ENCODE measurements at places on chromosomes 4 and X.

DNA sequence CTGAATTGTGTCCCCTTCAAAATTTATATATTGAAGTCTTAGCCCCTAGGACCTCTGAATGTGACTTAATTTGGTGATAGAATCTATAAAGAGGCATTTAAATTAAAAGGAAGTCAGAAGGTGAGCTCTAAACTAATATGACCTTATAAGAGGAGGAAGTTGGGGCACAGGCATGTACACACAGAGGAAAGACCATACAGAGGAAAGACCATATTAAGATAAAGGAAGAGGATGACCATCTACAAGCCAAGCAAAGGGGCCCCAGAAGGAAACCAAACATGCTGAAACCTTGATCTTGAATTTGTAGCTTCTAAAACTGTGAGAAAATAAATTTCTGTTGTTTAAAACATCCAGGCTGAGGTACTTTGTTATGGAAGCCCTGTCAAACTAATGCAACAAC, 26.9 kb upstream of the CYBB start:
- no peaks in the 10 kb centered on the region for H3K27me3 ChIP-seq
- H3K4me1 ChIP-seq: peaks cover 13% of the 10 kb centered on the region
- no peak for DNase-seq
- no peak overlapping the region for H3K4me3 ChIP-seq

GRCh38 chr4:10091531-10092181, 24.9 kb downstream of the WDR1 start:
- peaks cover 76% of the 10 kb centered on the region for H3K36me3 ChIP-seq
- DNase-seq: no peak
- H3K4me1 ChIP-seq: peaks cover 57% of the 10 kb centered on the region
- peak overlapping the region; percentile 90 for H3K27ac ChIP-seq

DNA sequence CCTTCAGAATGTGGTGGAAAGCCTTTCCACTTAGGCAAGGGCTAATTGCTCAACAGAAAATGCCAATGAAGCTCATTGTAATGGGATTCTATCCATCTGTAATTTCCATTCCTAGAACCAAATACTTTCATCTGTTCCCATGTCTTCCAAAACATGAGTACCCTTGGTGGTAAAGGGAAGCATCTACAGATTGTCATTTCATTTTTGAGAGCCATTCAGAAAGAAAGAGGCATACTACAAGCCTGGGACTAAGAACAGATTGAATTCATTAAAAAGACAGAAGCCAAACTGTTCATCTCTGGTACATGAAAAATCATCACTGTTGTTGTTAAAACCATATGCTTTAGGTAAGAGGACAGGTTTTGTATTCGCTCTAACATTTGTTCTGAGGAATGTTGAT, 43.6 kb upstream of the DCTD start:
- H3K36me3 ChIP-seq: no peaks in the 10 kb centered on the region
- H3K4me1 ChIP-seq: no peaks in the 10 kb centered on the region
- H3K27ac ChIP-seq: no peak overlapping the region
- H3K27me3 ChIP-seq: peaks cover 3% of the 10 kb centered on the region
- no peak overlapping the region for H3K4me3 ChIP-seq

- no peak overlapping the region for H3K27ac ChIP-seq
- H3K36me3 ChIP-seq: no peaks in the 10 kb centered on the region
- peaks cover 6% of the 10 kb centered on the region for H3K27me3 ChIP-seq
- no peaks in the 10 kb centered on the region for H3K4me1 ChIP-seq
These were observed 36.4 kb downstream of the ASB9 start for GRCh38 chrX:15233416-15234015.

DNA sequence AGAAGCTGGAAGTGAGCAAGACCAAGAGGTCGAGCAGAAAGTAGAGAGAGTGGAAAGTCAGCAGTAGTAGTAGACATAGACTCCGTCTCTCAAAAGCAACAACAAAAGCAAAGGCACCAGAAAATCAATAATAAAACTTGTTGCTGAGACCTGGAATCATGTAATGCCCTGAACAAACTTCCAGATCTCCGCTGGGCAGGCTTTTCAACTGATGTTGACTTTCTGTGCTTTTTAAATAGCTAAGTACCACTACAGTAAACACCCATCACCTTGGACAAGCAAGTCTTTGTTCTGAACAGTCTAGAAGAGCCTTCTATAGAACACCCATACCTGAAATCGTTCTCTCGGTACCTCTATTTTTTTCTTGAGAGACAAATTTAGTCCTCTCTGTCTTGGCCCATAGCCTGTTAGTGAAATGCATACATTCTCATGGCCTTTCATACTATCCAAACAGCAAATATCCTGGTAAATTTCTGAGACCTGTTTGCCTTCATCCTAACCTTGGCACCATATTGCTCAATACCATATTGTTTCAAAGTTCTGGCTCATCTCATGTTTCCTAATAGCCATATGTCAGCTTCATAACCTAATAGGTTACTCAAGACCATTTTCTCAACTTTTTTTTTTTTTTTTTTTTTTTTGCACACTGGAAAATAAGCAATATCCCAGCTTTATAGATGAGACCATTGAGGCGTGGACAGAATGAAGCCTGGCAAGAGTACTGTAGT, 200.6 kb upstream of the RBPJ start:
- no peak overlapping the region for H3K27ac ChIP-seq
- peaks cover 13% of the 10 kb centered on the region for H3K27me3 ChIP-seq
- no peak for DNase-seq
- no peaks in the 10 kb centered on the region for H3K4me1 ChIP-seq
- peaks cover 2% of the 10 kb centered on the region for H3K36me3 ChIP-seq

DNA sequence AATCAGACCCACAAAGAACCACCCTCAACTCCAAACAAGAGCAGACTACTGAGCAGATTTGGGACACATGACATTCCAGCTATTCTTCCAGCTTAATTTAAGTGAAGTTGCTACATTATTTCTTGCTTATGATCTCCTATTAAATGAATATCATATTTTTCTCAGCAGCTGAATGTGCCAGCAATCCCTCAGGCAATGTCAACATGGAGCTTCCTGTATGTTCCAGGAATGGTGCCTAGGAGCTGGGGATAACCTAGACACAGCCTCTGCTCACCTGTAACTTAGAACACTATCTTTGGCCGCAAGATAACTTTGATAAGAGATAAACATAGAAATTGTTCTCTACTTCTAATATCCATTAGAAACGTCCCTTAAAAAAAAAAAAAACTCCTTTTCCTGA, 274.4 kb upstream of the RASGEF1B start:
- no peak overlapping the region for H3K27ac ChIP-seq
- no peaks in the 10 kb centered on the region for H3K36me3 ChIP-seq
- no peak for DNase-seq
- no peaks in the 10 kb centered on the region for H3K27me3 ChIP-seq
- no peak overlapping the region for H3K4me3 ChIP-seq

GRCh38 chr4:139295206-139295941, 5.9 kb upstream of the NAA15 start:
- peak; percentile 98 for DNase-seq
- H3K36me3 ChIP-seq: peaks cover 25% of the 10 kb centered on the region
- no peaks in the 10 kb centered on the region for H3K27me3 ChIP-seq
- H3K27ac ChIP-seq: peak overlapping the region; percentile 98
- peaks cover 42% of the 10 kb centered on the region for H3K4me1 ChIP-seq
- peak overlapping the region; percentile 90 for H3K4me3 ChIP-seq

DNA sequence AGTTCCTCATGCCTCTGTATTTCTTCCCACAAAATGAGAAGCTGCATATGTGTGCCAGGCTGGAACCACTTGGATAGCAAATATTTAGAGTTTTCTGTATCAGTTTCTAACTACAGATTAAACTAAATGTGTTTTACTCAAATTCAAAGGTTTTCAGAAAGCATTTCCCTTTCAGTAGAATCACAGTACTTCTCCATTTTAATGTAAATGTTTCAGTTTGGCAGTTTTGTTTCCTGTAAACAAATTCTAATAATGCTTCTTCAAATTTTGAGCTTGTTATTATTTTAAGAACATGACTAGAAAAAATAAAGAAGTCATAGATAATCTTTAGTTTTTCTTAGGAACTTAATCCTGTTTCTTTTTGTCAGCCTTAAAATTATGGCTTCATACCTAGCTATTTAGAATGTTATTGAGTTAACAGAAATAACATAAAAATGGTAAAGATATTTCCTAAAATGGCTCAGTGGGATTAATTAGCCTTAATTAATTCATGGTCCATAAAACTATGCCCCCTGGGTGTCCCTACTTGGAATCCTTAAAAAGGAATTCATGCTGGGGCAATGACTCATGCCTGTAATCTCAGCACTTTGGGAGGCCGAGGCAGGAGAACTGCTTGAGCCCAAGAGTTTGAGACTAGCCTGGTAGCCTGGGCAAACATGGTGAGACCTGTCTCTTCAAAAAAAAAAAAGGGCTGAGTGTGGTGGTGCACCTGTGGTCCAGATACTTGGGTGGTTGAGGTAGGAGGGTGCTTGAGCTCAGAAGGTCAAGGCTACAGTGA, 83.8 kb upstream of the GPR34 start:
- DNase-seq: no peak
- no peaks in the 10 kb centered on the region for H3K27me3 ChIP-seq
- peaks cover 12% of the 10 kb centered on the region for H3K36me3 ChIP-seq
- no peak overlapping the region for H3K4me3 ChIP-seq
- no peak overlapping the region for H3K27ac ChIP-seq

DNA sequence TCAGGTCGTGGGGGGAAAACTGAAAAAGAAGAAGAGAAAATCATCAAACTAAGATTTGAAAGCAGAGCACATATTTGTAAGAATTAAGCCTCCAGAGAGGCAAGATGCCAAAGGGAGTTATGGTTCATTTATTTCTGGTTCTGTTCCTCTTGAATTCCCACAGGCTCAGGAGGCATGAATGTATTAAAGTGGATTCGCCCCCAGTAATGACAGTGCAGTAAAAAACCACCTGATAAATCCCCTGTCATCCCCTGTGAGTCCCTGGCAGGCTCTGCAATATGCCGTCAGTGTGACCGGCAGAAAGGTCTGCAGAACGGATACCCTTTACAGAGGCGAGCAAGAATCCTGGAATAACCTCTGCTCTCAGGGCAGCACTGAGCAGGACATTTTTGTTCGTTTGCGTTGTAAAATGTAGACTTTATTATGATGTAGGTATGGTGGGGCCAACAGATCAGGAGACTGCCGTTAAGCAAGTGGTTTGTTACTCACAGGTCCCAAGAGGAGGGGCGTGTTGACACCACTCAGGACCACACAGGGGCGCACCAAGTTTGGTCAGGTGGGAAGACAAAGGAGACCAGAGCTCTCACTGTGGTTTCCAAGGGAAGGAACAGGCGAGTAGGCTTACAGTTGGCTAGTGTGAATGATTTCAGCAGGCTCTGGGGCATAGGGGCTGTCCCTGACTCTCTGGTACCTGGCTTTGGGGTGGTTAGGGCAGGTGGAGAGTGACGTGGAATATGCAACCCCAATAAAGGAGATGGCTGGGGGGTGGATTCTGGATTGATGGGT, 75.3 kb downstream of the DHRSX start:
- no peak overlapping the region for H3K4me3 ChIP-seq
- no peak for DNase-seq
- H3K4me1 ChIP-seq: no peaks in the 10 kb centered on the region
- no peak overlapping the region for H3K27ac ChIP-seq

DNA sequence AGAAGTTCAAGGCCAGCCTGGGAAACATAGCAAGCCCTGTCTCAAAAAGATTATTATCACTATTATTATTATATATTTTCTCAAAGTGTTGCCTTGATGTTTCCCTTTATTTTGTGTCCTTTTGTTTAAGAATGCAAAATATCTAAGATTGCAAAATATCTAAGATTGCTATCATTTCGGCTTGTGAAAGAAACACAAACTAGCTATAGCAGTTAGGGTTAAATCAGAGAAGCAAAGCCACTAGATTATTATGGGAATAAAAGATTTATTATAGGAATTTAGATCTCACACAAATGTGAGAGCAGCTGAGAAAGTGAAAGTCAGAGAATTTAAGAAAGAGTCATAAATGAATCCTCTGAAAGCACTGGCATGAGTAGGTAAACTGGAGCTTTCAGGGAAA, 18.0 kb upstream of the TMEM184C start:
- peaks cover 1% of the 10 kb centered on the region for H3K27me3 ChIP-seq
- no peak overlapping the region for H3K4me3 ChIP-seq
- H3K4me1 ChIP-seq: peaks cover 3% of the 10 kb centered on the region
- no peak overlapping the region for H3K27ac ChIP-seq

DNA sequence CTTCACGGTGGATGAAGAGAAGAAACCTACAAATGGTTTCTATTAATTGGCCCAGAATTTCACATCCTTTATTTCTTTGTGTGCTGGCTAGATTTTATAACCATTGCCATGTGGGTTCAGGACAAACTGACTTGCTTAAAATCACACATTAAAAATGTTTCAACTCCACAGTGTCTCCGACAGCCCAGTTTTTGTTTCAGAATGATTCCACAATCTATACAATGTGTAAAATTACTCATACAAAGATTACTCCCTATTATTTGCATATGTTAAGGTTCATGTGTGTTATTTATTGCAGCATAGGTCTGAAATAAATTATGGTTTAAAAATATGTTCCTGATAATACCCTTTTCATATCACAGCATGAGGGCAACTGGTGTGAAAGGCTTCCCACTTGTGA, 20.6 kb downstream of the DCHS2 start:
- H3K27me3 ChIP-seq: peaks cover 20% of the 10 kb centered on the region
- H3K36me3 ChIP-seq: no peaks in the 10 kb centered on the region
- H3K27ac ChIP-seq: no peak overlapping the region
- no peaks in the 10 kb centered on the region for H3K4me1 ChIP-seq
- H3K4me3 ChIP-seq: no peak overlapping the region
- no peak for DNase-seq

DNA sequence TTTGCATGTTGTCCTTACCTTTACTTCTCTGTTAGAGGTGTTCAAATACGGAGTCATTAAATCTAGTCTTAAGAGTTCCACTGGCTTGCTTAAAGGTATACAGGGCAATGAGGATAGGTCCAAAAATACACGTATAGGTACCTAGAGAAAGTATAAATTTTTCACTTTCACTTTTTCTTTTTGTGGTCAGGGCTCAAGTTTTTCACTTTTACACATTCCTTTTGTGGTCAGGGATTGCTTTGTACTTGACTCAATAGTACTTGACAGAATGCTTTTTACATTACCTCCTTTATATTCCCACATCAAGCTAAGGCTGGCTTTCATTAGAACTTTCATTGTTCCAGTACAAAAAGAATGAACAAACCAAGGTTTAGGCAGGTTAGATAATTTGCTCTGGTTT, 21.7 kb downstream of the TMEM184C start:
- H3K36me3 ChIP-seq: peaks cover 72% of the 10 kb centered on the region
- peaks cover 17% of the 10 kb centered on the region for H3K4me1 ChIP-seq
- no peak for DNase-seq
- H3K27me3 ChIP-seq: no peaks in the 10 kb centered on the region
- no peak overlapping the region for H3K4me3 ChIP-seq
- no peak overlapping the region for H3K27ac ChIP-seq

- H3K36me3 ChIP-seq: no peaks in the 10 kb centered on the region
- no peak overlapping the region for H3K4me3 ChIP-seq
- no peaks in the 10 kb centered on the region for H3K4me1 ChIP-seq
- no peaks in the 10 kb centered on the region for H3K27me3 ChIP-seq
- no peak overlapping the region for H3K27ac ChIP-seq
These were observed 207.3 kb upstream of the DCAF8L1 start for GRCh38 chrX:28188526-28188925.

DNA sequence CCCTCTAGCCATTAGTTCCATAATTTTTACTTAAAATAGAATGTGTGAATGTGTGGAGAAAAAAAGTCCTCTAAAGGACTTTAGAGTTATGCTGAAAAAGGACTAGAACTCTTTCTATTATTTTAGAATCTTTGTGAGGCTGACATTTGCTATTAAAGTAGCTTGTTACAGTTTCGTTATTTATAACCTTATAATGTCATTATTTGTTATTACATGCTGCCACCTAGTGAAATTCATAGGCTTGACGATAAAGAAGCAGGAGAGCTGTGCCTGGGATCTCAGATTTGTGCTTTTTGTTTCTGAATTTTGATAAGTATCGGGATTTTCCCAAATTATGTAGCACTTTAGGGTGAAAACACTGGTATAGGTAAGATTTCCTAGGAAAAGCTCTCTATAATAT, 38.5 kb upstream of the TAPT1 start:
- DNase-seq: peak; percentile 15
- no peak overlapping the region for H3K4me3 ChIP-seq
- H3K4me1 ChIP-seq: peaks cover 6% of the 10 kb centered on the region

- H3K4me1 ChIP-seq: peaks cover 34% of the 10 kb centered on the region
- DNase-seq: peak; percentile 65
These were observed 9.3 kb upstream of the SAT1 start for GRCh38 chrX:23773601-23774175.
